Right hindlimb (tissue), 1 donor: ENCODE measurements at places on chromosomes 16 and 17.
A peak's percentile ranks its signal among the peaks of the same experiment; 100 is the strongest.

DNA sequence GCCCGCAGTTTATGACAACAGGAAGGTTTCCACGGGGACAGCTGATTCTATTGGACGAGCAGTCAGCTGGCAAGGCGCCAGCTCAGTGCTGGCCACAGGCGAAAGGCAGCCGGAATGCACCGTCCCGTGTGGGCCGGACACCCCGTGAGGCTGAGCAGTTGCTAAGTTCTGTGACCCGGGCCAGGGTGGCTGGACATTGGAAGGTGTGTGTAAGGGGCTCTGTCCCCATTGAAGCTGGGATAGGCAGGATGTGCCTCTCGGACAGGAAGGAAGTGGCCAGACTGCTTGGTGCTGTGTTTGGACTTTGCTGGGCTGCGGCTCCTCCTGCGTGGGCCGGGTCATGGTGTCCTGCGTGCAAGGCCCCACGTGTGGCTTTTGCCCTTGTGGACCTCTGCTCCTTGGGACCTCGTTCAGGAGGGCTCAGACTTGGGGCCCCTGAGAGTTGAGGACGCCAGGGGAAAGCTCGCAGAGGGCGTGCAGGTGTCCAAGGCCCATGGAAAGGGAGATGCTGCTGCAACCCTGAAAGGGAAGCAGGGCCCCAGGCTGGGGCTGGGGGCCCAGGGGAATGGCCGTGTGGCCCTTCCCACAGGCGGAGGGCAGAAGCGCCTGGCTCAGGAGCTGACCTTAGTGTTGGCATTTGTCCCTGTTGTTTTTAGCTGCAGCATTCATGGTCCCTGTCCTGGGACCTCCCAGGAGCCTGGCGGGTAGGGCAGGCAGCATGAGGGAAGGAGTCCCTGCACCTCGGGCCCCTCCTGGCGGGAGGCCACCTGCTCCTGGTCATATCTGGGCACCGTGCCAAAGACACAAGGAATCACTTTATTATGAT is 10.0 kb downstream of the BAIAP2 start:
- DNase-seq: peak; percentile 87

DNA sequence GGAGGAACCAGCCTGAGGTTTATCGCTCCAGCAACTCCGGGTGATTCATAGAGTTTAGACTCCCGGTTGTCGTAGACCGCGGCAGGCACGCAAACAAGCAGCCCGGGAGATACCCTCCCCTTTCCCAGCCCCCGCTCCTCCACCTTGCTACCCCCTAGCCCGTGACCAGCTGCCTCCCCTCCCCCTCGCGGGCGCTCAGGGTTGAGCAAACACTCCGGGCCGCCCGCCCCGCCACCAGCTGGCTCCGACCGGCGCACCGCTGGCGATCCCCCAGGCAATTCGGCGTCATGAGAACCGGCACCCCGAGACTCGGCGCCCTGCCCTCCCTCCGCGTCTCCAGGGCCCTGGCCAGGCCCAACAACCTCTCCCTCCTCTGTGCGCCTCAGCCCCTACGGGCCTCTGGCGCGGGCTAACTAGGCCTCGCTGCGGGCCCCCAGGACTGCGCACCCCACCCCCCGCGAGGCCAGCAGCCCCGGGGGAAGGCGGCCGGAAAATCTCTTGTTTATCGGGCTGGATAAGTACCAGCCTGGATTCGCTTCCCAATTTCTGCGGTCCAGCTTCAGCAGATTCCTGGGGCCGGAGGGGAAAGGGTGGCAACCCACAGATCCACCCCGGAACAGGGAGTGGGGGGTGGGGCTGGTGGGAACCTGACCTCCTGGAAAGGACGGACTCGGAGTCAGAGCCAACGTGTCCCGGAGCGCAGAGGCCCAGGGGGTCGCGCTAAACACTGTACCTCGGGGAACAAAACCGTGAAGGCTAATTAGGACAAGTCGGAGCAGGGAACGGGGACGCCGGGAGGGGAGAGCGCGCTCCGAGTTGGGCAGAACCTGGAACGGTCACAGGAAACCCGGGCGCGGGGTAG is 951 bp upstream of the GPRC5C start:
- DNase-seq: peak; percentile 79

DNA sequence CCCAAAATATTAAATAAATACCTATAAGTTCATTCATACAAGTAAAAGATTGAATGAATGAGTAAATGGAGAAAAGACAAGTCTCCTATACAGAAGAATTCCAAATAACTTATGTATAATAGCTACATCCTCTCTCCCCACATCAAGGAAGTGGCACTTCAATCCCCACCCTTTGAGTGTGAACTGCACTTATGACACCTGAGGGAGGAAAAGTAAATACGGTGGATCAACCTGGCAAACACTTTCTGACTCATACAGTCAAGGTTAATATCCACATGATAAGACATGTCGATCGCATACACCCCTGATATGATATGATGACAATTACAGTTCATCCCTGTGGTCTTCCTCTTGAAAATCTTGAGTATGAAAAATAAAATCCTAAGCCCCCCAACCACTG is 18.0 kb downstream of the SLFN12L start:
- no peak for DNase-seq

DNA sequence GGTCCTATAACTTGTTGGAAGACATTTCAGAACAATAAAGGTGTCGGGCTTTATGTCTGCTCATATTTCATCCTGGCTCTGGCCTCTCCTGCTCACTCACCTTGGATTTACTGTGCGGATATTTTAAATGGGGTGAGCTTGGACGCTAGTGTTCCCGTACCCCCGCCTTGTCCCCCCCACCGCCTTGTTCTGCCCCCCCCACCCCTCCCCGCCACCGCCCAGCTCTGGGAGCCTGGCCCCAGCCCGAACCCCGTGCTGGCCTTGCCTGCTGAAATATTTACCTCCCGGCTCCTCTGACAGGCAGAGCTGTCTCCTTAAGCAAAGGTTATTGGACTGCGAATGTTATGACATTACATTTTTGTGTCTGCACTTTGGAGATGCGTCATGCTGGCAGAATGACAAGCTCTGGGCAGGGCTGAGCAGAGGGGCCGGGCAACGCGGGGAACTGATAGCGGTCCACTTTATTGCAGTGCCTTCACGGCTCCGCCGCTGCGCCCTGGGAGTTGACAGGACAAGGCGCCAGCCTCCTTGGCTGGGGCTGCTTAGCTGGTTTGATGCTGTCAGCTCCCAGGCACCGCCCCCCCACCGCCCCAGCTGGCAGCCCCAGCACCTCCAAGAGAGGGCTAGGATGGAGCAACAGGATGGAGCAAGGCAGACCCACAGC is 222.5 kb upstream of the GSE1 start:
- DNase-seq: peak; percentile 65

DNA sequence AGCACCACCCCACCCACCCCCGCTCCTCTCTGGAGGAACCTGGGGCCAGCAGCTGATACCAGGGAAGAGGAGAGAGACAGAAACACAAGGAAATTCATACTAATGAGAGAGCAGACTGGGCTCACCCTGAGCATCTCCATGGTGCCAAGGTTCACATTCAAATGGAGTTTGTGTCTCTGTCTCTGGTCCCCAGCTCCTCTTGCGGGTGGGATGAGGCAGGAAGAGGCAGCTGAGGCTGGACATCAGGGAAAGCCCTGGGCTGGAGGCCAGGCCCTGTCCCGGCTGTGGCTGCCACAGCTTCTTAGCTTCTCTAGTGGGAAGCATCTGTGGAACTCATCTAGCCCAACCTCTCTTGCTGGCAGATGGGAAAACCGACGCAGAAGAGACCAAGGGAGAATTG is 121.5 kb downstream of the SDK2 start:
- no peak for DNase-seq

DNA sequence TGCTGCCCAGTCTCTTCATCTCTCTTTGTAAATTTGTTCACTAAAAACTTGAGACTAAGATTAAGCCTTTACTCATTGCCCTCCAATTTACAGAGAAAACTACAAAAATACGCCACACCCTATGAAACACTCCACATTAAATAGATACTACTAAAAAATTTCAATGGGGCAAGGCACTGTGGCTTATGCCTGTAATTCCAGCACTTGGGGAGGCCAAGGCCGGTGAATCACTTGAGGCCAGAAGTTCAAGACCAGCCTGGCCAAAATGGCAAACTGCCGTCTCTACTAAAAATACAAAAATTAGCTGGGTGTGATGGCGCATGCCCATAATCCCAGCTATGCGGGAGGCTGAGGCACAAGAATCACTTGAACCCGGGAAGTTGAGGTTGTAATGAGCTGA is 3.8 kb downstream of the UBE2O start:
- DNase-seq: no peak

DNA sequence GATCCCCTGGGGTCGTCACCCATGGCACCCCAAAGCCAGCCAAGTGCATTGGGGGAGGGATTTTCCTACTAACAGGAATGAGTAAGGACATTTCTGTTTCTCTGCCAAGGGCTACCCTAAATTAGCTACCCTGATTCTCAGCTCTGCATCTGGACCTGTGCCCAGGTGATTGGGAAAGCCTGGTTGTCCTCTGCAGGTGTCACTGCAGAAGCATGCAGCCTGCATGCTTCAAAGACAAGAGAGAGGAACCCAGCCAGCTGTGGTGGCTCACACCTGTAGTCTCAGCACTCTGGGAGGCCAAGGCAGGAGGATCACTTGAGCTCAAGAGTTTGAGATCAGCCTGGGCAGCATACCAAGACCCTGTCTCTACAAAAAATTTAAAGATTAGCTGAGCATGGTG is 19.6 kb downstream of the BEAN1 start:
- no peak for DNase-seq

GRCh38 chr17:50681263-50682200 is 26.2 kb downstream of the ANKRD40 start:
- peak; percentile 80 for DNase-seq
